M059J (cell line): ENCODE measurements at places on chromosomes 5 and 9.

GRCh38 chr5:76816110-76816831, 2.6 kb upstream of the F2RL1 start:
- DNase-seq: no peak

DNA sequence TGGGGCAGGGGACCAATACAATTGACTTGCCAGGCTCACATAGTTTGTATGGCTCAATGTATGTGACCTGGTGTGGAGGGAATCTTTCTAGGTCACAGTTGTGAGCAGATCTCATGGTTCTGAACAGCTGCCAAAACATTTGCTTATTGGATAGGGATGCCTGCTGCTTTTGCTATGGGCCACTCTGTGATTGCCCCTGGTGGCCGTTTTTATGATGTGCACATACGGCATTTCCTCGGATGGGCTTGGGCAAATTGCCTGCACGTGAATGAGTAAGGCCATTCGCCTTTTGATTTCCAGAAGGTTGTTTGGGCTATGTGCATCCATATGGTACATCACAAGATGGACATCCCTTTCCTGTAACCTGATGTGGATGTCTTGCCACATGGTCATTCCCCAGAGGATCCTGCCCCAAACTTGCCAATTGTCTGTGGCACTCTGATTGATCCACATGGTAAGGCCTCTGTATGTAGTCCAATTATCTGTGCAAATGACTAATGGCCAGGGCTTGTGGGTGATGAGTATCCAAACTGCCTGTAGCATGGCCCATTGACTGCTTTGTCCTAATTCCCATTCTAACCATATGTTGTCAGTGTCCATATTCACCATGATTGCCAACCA, 10.7 kb upstream of the SLC22A4 start:
- DNase-seq: peak; percentile 41

DNA sequence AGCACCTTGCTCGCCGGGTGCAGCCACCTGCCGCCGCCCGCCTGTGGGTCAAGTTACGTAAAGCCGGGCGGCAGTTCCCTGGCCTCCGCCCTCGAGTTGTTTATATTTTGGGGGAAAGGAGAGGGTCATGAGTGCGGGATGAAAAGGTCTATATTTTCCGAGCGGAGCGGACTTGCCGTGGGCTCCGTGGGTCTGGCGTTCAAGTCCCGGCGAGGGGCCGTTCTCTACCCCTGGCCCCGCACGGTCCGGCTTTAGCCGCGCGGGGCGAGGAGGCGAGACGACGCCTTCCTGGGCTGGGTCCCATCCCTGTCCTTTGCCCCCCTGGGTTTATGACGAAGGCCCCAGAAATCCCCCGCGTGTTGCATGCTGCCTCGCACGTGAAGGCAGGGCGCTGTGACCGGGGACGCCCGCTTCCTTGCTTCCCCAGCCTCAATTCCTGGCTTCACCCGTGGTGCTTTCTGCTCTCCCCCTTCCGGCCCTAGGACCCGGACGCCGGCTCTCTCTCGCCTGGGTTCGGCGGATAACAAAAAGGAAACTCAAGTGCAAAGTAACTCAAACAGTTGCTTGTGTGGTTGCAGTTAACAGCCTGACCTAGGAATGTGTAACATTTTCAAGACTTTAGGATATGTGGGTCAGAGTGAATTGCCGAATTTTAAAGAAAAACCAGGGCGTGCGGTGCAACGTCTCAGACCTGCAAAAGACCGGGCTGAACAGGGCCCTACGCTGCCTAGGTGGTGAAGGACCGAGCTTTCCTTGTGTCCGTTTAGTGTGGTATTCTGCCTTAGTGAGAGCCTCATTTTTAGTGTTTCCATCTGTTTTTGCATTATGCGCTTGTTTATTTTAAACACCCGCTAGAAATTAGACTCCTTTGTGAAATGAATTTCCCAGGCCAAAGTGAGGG, 810 bp downstream of the VPS13A start:
- DNase-seq: peak; percentile 61

DNA sequence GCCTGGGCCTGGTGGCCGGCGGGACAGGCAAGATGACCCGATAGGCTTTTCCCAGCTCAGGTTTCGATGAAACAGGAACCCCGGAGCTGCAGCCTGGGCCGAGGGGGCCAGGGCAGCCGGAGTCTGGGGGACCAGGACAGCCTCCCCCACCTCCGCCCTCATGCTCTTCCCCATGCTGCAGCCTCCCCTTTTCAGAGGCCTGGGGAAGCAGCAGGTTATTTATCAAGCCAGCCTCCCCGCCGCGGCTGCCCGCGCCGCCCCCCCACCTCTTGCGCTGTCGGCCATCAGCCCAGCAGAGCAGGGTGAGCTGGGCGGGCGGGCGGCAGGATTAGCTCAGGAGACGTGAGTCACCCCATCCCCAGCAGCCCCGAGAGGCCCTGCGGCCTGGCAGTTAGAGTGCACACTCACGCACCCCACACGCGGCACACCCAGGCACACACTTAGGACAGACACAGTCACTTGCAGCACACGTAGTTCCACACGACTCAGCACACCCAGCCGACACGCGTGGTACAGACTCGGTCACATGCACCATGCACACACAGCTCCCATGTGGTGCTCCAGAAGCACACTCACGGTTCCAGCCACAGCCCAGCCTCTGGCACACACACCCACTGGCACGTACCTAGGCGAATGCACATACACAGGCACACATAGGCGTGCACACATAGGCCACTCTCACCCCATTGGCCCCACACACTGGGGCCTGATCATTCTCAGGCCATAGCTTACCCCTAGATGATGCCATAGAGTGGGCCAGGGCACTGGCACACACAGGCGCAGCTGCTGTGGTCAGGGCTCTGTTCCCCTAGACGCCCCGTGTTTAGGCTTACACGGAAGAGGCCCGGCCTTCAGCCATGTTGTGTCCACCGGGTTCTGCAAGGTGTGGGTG, 13.0 kb downstream of the CXXC5 start:
- DNase-seq: peak; percentile 95

DNA sequence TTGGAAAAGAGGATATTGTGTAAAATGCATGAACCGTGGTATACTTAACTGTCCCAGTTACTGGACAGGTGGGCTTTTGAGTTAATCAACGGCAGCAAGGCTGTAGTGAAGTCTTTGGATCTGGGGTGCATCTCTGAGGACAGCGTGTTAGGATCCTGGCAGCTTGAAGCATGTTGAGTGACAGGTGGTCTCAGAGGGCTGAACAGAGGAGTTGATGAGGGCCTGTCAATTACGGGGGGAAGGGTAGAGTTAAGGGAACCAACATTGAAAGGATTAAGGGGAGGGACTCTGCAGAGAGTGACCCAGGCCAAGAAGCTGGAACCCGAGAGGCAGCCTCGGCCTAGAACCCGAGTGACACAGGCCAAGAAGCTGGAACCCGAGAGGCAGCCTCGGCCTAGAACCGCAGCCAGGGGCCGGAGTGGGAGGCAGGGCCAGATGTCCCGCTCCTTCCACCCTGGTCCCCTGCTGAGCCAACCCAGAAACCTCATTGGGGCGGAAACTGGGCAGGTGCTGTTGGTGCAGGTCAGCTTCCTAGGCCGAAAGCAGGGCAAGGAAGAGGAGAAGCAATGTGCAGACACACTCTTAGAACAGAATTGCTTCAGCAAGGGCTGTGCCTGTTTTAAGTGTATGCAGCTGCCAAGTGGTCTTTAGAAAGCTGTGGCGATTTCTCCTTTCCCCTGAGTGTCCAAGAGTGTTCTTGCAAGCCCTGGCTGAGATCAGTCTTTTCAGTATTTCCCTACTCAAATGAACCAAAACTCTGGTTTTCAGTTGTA, 62.0 kb downstream of the ANKRD33B start:
- DNase-seq: no peak

DNA sequence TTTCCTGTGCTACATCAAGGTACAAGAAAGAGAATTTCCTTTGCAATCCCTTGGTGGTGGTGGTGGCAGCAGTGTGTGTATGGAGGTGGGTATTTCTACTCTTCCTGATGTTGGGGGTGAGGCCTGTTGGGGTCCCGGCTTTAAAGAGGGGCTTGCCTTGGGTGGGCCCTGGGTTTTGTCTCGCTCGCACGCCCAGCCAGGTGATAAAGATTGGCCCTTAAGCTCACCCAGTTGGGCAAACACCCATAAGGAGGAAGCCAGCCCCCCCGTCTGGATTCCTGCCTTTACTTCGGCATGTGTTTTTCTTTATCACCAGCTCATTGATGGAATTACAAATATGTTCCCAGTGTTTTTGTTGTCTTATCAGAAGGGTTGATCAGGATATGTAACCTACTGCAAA, 16.0 kb upstream of the SARDH start:
- DNase-seq: no peak

- DNase-seq: no peak
These were observed 46.0 kb upstream of the CDKN2B start for GRCh38 chr9:22055090-22055489.
